ENCODE measurements at places on chromosomes 4 and X.

GRCh38 chr4:48635980-48636379, 144.1 kb downstream of the FRYL start:
- DNase-seq = no peak

DNA sequence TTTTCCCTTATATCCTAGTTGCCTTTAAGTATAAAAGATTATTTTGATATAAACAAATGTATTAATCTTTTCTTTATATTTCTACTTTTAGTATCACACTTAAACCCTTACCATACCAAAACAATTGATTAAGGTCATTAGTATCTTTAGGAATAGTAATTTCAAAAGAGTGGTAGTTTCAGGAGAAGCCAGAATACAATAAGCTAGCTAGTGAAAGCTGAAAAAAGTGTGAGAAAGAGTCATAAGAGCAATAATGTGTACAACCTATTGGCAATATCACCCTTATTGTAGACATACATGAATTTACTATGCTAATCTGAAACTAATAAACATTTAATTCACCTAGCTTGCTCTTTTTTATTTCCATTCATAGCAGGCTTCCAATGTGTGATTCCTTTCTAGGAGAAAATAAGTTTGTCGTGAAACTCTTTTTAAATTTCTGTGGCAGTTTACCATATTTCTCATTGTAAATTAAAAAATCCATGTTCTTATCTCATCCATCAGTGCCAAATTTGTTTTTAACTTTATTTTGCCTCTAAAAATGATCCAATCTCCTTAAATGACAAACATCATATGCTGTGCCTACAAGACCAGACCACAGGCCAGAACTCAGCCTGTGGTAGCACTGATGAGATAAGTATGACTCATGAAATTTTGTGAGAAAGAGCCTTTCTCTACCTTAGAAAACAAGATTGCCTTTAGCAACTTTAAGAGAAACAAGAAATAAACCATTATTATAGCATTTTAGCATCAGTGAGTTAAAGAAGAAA, 8.1 kb downstream of the NEK1 start:
- peak; percentile 90 for DNase-seq

DNA sequence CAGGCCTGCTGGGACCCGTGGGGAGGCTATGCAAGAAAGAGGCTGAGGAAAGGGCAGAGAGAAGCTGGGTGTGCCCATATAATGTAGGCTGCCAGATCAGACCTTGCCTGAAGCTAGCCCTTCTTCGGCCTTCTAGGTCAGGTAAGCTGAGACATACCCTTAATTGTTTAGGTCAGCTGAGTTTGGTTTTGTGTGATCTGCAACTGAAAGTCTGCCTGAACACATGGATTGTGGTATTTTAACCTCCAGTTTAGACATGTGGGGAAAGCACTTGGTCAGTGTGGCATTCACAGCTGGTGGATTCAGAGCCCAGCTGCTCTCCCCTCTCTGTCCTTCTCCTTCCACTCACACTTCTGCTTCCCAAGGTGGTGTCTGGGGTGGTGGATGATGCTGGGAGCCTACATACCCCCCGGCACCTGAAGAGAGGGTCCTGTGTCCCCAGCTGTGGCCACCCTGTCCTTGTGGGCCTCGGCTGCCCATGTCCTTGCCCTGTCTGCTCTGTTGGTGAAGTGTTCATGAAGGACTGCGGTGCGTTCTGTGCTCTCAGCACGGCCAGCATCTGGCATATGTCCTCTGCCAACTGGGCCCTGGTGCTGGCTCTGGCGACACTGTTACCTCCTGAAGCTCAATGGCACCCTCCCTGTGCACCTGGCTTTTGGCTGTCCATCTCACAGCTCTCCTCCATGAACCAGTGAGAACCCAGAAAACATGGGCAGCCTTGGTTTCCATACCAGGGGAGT, 82.1 kb downstream of the NAT8L start:
- DNase-seq = no peak

- no peak for DNase-seq
Measured at GRCh38 chr4:139540632-139541031, 15.4 kb downstream of the SETD7 start.

DNA sequence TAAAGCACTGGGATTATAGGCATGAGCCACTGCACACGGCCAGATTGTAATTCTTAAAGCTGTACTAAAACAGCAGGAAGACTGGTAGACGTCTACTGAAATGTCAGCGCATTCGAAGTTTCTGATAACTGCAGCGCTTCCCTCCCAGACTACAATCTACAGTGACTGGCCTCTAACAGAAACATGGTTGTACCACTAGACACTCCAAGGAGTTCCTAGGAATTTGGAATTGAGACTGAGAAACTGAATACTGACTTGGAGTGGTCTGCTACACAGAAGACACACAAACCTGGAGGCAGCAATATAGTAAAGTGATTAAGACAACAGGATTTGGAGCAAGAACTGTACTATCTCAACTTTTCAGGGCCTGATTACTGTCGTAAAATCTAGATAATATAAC, 937 bp downstream of the HELQ start:
- peak; percentile 41 for DNase-seq

DNA sequence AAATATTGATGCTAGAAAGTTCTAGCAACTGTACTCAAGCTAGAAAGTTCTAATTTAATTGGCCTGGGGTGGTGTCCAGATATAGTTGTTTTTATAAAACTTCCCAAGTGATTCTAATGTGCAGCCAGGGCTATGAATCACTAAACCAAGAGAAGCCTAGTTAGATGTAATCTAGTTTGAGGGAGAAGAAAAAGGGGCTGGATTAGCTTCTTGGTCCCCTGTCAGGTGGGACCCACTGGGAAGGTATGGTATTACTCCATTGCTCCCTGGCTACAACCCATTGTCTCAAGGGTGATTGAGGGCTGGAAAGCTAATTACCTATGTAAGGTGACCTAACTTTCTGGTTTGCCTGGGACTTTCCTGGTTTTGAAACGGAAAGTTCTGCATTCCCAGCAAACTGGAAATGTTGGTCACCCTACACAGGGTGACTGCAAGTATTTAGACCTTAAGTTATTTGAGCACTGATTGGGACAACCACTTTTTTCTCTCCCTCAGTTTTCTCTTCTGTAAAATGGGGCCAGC, 23.9 kb upstream of the MSN start:
- no peak for DNase-seq

- peak; percentile 46 for DNase-seq
Measured at GRCh38 chr4:85707611-85708010, 232.7 kb downstream of the ARHGAP24 start.

DNA sequence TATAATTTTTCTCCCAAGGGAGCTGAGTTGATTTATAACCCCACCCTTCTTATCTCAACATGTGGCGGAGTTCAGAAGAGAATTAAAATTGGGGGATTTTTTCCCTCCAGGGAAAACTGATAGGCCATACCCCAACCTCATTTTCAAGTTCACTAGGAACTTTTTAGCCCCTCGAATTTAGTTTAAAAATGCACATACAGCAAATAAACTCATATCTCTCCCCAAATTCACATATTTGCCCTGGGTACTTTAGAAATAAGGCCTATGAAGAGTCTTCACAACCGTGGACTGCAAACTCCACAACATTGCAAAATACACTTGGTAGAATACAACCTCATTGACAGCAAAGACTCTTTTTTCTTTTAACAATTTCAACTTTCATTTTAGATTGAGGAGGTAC, 206.7 kb upstream of the LEF1 start:
- DNase-seq = no peak

GRCh38 chr4:60155088-60155487, 1045.0 kb upstream of the ADGRL3 start:
- no peak for DNase-seq

- DNase-seq = no peak
Measured at GRCh38 chr4:47017081-47017480, 14.3 kb upstream of the GABRB1 start.

GRCh38 chr4:70892086-70892769, 9.9 kb upstream of the MOB1B start:
- DNase-seq = no peak

Measured in hematopoietic multipotent progenitor cell treated with erythropoietin and hydrocortisone succinate and interleukin-3 and kit ligand, for 4 days (in vitro differentiated cells).